ENCODE measurements at places on chromosomes 3 and 15.
A peak's percentile ranks its signal among the peaks of the same experiment; 100 is the strongest.

GRCh38 chr3:15055019-15055557 lies 10.0 kb downstream of the MRPS25 start:
- DNase-seq = no peak

GRCh38 chr3:41629986-41630385 lies 331.9 kb downstream of the ULK4 start:
- DNase-seq = no peak

GRCh38 chr15:65942436-65942835 lies 73.1 kb downstream of the RAB11A start:
- DNase-seq = no peak

- no peak for DNase-seq
These were observed 40.3 kb upstream of the ZBED2 start for GRCh38 chr3:111635403-111635802.

- no peak for DNase-seq
These were observed 136.3 kb downstream of the GHSR start for GRCh38 chr3:172312001-172312400.

- no peak for DNase-seq
These were observed 2.8 kb upstream of the SMCO1 start for GRCh38 chr3:196517919-196518318.

DNA sequence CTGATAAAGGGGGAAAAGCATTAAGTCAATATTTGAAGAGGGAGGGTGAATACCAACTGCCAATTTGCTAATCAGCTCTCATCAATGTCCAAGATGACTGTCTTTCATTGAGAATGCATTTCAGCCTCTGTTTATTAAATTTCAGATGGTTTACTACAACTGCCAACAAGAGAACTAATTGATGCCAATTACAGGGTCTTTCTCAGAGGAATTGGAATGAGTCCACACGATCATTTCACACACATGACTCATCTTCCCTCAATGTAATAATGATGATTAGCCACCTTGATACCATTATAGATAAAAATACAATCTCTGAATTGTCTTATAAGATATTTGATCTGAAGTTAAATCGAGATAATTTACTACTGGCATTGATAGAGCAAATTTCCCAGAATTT lies 1274.4 kb downstream of the ROBO2 start:
- DNase-seq = no peak

DNA sequence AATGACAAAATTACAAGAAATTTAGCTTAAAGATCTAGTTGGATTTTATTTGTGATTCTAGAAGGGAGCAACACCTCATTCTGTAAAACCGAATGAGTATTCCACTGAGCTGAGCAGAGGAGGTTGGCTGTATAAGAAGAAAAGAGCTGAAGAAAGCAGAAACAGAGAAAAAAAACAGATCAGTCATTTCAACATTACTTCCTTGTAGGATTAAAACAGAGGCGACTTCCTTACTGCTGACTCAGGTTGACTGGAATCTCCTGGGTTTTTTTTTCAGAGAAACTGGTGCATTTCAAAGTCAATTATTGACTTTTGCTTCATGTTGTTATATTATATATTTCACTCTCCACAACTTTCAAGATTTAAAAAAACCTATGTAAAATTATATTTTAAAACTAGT lies 368.1 kb upstream of the UBE2E2 start:
- DNase-seq = no peak

DNA sequence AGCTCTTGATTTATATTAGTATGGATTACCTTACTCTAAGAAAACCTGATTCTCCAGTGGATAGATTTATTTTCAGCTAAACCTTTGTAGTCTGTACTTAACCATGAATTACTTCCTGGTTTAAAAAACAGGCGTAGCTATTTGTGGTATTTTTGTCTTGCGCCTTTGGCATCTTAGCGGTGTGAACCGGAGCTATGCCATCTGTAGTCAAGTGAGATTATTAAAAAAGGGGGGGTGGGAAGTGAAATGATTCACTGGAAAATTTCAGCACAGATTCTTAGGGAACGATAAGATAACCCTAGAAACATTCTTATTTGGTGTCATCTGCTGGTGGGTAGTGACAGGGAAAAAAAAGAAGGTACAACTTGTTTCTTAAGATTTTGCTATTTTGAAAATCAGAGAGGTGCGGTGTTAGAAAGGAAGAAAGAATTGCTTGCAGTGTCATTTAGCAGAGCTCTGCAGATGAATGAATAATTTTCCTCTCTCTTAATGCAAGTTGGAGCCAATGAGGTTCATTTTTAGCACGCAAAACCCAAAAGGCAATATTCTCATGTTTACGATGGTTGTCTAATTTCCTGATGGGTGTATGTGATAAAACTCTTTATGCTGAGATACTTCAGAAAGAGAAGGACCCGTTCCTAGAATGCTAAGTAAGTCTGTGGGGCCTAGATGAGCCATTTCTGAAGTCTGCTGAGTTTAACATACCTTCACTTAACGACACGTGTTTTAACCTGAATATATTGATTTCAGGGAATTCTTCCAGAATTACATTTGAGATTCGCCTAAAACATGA lies 44.0 kb downstream of the PSMD6 start:
- no peak for DNase-seq

DNA sequence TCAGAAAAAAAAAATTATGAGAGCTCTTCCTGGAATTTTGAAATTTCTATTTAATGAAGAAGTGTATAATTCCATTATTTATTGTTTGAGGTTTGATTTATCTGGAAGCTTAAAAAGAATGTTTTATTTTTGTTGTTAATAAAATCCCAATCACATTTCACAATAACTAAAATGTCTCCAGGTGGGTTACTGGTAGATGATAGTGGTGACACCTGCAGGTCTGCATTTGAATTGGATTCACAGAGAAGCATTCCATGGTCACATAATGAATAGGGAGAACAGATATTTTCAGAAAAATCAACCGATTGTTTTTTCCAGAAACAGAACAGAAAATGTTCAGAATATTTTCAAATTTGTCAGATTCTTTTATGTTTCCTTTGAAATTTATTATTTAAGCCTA lies 48.3 kb downstream of the ASB7 start:
- DNase-seq = no peak

GRCh38 chr3:109117939-109118338 lies at the start of gene MORC1:
TSS of gene MORC1 (minus strand) at chr3:109118134. CDS start at chr3:109118059, 75 bp downstream.
- no peak for DNase-seq

GRCh38 chr15:70437089-70437488 lies 326.3 kb downstream of the UACA start:
- DNase-seq = no peak

GRCh38 chr3:123660900-123661299 lies 76.0 kb upstream of the HACD2 start:
- DNase-seq = no peak

GRCh38 chr3:26353097-26353496 lies 269.5 kb upstream of the LRRC3B start:
- no peak for DNase-seq

- no peak for DNase-seq
These were observed 17.6 kb downstream of the KLF13 start for GRCh38 chr15:31344266-31344665.

- DNase-seq = no peak
These were observed 36.6 kb upstream of the UBL7 start for GRCh38 chr15:74497584-74497983.

- no peak for DNase-seq
These were observed 59.8 kb upstream of the TBC1D21 start for GRCh38 chr15:73813589-73813988.

GRCh38 chr3:20141316-20141715 lies 44.7 kb downstream of the SGO1 start:
- no peak for DNase-seq

DNA sequence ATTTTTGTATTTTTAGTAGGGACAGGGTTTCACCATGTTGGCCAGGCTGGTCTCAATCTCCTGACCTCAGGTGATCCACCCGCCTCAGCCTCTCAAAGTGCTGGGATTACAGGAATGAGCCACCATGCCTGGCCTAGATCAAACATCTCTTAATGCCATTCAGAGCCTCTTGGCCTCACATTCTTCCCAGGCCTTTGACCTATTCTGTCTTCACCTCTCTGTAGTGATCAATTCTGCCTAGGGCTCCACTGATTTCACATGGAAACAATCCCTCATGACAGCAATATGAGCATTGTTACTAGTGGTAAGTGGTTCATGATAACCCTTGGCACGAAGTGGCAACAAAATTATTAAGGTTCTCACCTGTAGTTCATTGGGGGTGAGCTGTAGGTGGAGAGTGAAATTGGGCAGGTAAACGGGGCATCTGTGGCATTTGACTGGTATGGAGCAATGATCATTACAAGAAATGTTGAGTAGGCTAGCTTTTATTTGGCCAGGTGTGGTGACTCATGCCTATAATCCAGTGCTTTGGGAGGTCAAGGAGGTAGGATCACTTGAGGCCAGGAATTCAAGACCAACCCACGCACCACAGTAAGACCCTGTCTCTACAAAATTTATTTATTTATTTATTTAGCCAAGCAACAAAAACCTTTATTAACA lies 4.8 kb upstream of the ARPIN start:
- DNase-seq = no peak

GRCh38 chr15:47507221-47507985 lies 209.9 kb upstream of the SEMA6D start:
- no peak for DNase-seq

- no peak for DNase-seq
These were observed 620.3 kb upstream of the AGTR1 start for GRCh38 chr3:148077318-148077923.

DNA sequence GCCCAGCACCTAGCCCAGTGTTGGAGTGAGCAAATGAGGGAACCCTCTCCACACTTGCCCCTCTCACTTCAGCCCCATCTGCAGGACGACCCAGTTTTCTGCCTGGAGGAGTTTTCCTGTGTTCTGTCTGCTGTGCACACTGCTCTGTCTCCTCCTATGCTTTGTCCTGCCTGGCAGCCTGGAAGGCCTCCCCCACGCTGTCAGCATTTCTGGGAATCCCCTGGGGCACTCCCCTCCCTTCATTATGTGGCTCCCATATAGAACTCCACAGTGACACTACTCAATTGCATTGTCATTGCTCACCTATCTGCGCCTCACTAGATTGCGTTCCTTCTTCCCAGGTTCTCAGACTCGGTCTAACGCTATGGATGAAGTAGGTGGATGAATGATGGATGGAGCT lies 13.9 kb downstream of the CLSTN2 start:
- no peak for DNase-seq

GRCh38 chr15:80562033-80562432 lies 133.1 kb upstream of the ABHD17C start:
- DNase-seq = no peak

- DNase-seq = no peak
These were observed 20.8 kb downstream of the HACD2 start for GRCh38 chr3:123564056-123564455.

GRCh38 chr3:197881270-197881969 lies 68.6 kb upstream of the RPL35A start:
- no peak for DNase-seq

GRCh38 chr15:70478251-70478990 lies 284.9 kb downstream of the UACA start:
- no peak for DNase-seq

GRCh38 chr3:47578691-47579632 lies at the start of gene CSPG5:
TSS of gene CSPG5 (minus strand) at chr3:47578865. CDS start at chr3:47578693, 172 bp downstream.
- peak; percentile 14 for DNase-seq

GRCh38 chr3:33364531-33365128 lies 75.6 kb downstream of the UBP1 start:
- no peak for DNase-seq

DNA sequence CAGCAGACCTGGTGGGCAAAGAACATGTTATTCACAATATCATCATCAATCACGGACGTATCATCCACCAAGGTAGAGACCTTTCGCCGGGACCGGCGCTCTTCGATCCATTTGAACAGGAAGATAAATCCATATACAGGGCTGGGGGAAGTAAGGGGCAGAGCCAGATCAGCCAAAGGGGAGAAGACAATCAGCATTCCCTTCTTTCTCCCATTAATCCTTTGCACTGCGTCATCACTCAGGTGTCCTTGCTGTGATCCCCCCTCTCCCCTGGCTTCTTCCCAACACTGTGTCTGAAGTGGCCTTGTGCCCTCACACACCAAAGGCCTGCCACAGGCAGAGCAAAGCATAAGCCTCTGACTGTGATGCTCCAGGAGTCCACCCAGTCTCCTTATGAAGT lies 36.4 kb downstream of the SEMA3G start:
- DNase-seq = no peak

- DNase-seq = no peak
These were observed 68.5 kb upstream of the PTX3 start for GRCh38 chr3:157368171-157368570.

GRCh38 chr3:156693166-156693565 lies 18.8 kb downstream of the TIPARP start:
- DNase-seq = no peak

DNA sequence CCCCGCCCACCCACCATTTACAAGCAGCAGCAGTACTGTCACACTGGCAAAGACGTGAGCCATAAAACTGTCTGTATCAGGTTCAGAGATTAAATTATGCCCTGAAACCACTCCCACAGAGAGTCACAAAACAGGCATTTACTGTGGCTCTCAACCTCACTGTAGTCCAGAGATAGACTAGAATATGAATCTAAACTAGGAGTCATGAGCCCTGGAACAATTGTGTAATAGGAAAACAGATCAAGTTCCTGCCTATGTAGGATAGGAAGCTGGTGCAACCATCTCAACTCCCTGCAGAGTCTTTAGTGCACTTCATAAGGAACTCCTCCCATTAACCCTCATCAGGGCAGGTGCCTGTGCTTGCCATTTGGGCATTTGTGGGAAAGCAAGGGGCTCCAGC lies 61.7 kb downstream of the FAM227B start:
- DNase-seq = no peak

DNA sequence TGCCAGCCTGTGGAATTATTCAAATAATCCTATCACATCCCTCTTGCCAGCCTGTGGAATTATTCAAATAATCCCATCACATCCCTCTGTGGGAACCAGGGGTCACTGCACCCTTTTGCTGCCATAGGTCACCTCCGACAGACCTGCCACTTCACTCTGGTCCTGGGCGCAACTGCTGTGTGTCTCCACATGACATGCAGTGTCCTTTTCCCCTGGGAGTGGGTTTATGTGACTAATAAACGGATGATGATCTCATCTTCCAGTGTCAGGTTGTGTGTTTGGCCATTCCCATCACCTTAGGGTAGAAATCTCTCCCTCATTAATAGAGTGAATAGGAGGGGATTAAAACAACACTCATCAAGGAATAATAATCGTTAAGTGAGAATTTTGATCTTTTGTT lies 603.6 kb upstream of the NR2F2 start:
- DNase-seq = no peak

GRCh38 chr15:38424101-38424552 lies 29.8 kb upstream of the FAM98B start:
- DNase-seq = no peak

- no peak for DNase-seq
These were observed 2.8 kb downstream of the TBC1D23 start for GRCh38 chr3:100263583-100263982.
